Ovary (tissue), 10 donors: ENCODE measurements at places on chromosomes 16 and 17. TPM values are rescaled to one million over a fixed set of nuclear protein-coding genes. Genes with fewer than 3 reads are reported as not detected.

GRCh38 chr16:56506941-56507340 lies 12.9 kb downstream of the BBS2 start:
- no peak for DNase-seq

- peak; percentile 100 for DNase-seq
These were observed 15.1 kb upstream of the EEF2K start for GRCh38 chr16:22190776-22191531.

Gene PYCARD
- 14.3 TPM for total RNA-seq

Gene ACE
- total RNA-seq: 5.1 TPM

Gene ACAP1
- 4.8 TPM for total RNA-seq
